Frontal cortex (tissue), 4 donors: ENCODE measurements at places on chromosomes 1 and 21. TPM values are rescaled to one million over a fixed set of nuclear protein-coding genes. Genes with fewer than 3 reads are reported as not detected.

- no peak for DNase-seq
Measured at GRCh38 chr1:185871627-185872150, 137.5 kb downstream of the HMCN1 start.

DNA sequence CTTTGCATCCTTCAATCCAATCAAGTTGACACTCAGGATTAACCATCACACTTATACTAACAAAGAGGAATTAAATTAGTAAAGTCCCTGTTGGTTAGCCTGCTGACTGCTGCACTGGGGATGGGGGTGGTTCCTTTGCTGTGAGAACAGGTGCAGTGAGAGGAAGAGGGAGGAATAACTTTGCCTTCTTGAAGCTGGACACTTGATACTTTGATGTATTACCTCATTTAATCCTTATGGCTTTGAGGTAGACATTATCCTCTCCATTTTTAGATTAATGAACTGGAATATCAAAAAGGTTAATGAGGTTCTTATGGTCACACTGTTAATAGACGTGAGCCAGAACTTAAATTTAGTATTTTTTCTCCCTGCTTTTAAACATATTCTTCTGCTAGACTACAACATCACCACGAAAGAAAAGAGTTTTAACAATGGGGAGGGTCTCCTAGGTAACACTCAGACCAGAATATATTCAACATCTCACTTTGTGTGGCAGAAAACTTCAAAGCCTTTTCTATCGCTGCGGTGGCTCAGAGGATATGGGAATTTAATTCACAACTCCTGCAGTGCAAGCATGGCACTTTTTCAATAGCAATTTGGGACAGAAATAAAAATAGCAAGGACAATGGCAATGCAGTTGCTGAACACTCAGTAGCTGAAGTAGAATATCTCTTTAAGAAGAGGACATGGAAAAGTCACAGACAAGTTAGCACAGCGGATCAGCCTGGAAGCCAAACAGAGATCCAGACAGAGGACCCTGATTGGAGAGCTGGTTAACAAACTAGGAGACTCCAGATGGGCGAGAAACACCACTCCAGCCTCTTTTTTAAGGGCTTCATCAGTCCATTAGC is 68.8 kb upstream of the DNAH14 start:
- no peak for DNase-seq

- DNase-seq: no peak
Measured at GRCh38 chr1:230877924-230878590, 9.7 kb upstream of the C1orf198 start.

- peak; percentile 53 for DNase-seq
Measured at GRCh38 chr1:234676103-234676594, 66.2 kb upstream of the IRF2BP2 start.

DNA sequence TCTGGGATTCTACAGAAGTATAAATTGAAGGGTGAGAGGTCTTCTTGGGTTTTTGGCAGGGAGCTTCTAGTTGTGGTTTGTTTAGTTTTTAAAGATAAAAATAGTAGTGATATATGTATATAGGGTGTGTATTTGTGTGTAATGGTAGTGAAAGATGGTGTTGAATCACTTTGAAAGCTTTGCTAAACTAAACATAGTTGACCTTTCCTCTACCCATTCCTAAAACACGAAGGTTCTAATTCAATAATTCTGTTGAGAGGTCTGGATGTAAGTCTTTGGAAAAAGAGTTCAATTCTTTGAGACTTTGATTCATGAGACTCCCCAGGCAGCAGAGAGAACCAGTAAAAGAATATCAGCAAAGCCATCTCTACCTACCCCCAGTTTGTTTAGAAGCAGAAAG is 247.9 kb upstream of the DUSP10 start:
- DNase-seq: no peak

GRCh38 chr1:67192902-67193301 is 26.6 kb downstream of the IL23R start:
- DNase-seq: no peak

- DNase-seq: no peak
Measured at GRCh38 chr1:87173231-87173630, 155.4 kb upstream of the LMO4 start.

DNA sequence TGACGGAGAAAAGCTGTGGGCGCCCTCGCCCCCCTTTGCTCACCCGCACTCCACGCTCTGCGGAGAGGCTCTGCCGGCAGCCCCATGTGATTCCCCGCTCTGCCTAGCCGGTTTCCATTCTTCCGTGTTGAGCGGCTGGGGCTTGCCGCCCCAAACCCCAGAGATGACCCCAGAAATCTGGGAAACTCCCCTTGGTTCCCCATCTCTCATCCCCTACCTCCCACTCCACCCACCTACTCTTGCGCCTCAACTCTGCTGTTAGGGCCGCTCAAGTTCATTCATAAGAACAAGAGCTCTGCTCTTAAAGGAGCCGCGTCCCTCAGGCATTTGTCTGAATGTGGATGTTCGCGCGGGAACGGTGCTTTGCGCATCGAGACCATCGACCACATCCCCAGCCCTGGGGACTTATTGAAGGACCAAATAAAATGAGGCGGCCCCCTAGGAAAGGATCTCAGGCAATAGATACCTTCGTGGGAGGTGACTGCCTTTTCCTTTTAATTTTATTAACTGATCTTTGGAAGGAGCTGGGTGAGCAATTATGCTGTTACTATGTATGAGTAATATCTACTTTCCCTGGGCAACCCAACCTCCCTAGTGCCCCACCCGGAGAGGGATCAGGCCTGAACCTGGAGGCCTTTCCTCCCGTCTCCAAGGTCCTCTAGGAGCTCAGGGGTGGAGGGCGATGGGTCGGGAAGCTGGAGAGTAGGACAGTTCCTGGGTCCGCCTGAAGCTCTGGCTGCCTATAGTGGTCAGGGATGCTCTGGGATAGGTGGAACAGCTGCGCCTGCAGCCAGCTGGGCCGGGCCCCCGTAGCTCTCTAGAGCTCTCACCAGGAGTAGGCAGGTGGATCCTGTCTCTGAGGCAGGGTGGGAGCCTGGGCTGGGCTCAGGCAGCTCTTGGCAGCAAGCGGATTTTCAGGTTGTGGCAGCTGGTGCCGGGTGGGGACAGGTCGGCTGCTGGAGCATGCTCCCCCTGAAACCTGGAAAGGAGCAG is 898 bp downstream of the MFSD2A start:
- no peak for DNase-seq

DNA sequence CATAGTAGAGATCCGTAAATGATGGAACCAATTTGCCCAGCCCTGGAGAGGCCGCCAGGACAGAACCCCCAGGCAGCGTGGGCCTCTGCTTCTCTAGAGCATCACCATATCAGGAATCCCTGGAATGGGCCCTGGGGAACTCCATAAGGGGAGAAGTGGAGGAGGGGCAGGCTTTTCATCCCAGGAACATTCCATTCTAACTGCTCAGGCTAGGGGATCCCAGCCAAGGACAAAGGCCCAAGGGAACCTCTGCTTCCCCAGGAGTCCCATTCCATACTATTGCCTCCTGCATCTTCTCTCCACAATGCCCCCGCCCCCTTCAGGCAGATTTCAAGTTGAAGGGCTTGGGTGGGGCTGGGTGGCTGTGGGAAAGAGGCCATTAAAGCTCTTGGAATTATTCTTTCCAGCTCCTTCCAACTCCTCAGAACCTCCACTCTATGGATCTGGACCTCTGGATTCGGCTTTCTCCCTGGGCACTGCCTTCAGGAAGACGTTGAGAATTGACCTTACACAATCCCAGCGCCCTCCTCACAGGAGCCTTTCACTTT is 6.0 kb downstream of the TRNP1 start:
- no peak for DNase-seq

- DNase-seq: no peak
Measured at GRCh38 chr1:94327001-94327690, 89.8 kb upstream of the ARHGAP29 start.

DNA sequence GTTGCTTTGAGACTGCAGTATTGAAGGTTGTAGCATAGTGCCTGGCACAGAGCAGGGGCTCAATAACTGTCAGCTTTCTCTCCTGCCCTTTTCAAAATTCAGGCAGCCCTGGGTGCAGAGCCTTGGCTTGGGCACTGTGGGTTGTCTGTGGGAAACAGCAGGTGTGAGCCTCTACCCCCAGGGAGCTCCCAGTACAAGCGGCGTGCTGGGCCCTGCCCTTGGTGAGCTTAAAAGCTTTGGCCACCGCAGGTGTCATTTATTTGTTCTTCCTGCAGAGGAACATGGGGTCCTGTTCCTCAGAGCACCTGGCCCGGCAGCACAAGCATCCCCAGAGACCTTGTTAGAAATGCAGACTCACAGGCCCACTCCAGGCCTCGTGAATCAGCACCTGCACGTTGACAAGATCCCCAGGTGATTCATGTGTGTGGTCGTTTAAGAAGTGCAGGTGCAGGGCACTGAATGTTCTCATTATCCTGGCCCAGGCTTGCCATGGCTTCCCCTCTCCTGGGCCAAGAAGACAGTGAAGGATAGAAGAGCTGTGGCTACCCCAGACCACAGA is 29.9 kb upstream of the IGSF21 start:
- DNase-seq: no peak

DNA sequence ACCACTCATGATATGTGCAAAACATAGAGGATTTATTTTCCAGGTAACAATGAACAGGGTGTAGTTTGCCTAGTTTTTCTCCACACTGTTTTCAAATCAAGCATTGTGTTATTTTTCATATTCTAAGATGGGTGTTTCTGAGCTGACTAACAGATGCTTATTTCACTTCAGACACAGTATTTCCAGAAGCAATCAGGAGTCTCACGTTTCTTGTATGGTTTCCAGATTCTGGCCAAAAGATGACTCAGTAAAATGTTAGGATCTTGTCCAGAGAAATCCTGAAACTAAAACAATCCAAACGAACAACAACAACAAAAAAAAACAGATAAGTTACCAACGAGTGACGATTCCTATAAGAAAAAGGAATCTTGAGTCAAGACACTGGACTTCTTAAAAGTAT is 5.3 kb downstream of the UTS2 start:
- no peak for DNase-seq

DNA sequence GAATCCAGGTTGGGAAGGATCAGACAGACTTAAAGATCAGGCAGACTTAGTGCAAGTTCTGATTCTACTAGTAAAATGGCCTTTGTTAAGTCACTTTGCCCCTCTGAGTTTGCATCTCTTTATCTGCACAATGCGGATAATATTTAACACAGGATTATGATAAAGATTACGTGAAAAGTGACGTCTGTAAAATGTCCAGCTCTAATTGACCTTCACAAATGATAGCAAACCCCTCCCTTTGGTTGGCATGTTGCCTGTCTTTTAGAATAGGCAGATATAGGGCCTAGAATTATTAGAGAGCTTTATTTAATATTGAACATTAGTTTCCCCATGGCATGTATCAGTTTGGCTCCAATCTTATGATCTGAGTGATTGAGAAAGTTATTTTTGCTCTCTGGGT is 55.4 kb downstream of the C1orf21 start:
- no peak for DNase-seq

- DNase-seq: no peak
Measured at GRCh38 chr1:229087906-229088305, 183.0 kb upstream of the RAB4A start.

DNA sequence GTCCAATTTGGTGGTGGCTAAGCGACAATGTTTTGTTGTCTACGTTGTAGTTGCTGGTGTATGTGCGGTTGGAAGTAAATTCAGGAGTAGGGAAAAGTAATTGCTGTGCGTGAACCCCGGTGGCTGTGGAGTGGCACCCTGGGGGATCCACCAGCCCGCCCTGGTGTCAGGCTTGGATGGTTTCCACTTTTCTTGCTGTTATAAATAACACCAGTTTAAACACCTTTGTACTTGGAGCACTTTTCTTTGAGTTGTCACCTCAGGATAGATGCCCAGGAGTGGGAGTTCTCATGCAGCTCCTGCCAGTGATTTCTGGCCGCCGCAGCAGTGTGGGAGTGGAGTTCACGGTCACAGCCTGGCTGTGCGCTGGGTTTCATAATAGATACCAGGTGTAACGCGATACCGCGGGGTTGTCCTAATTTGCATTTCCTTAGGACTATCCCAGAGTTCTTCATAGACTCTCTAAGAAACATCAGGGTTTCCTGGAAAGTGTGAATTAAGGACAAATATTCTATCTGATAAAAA is 12.8 kb upstream of the TMEM200B start:
- no peak for DNase-seq

DNA sequence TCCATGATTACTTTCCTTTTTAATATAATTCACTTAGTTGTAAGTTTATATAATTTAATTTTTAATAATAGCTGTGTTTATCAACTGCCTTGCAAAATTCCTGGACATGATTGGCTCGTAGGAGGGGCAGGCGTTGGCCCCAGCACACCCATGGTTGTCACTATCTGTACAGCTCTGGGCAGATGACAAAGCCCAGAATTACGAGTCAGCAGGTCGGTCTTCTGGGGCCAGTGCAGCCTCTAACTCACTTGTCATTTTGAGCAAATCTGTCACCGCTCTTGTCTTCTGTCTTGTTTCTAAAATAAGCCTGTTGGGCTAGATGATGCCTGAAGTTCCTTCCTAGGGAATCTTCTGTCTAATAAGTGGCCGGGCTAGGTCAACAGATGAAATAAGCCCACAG is 21.4 kb upstream of the LRRC38 start:
- DNase-seq: no peak

GRCh38 chr1:180283098-180283497 is 53.0 kb downstream of the LHX4 start:
- DNase-seq: no peak

DNA sequence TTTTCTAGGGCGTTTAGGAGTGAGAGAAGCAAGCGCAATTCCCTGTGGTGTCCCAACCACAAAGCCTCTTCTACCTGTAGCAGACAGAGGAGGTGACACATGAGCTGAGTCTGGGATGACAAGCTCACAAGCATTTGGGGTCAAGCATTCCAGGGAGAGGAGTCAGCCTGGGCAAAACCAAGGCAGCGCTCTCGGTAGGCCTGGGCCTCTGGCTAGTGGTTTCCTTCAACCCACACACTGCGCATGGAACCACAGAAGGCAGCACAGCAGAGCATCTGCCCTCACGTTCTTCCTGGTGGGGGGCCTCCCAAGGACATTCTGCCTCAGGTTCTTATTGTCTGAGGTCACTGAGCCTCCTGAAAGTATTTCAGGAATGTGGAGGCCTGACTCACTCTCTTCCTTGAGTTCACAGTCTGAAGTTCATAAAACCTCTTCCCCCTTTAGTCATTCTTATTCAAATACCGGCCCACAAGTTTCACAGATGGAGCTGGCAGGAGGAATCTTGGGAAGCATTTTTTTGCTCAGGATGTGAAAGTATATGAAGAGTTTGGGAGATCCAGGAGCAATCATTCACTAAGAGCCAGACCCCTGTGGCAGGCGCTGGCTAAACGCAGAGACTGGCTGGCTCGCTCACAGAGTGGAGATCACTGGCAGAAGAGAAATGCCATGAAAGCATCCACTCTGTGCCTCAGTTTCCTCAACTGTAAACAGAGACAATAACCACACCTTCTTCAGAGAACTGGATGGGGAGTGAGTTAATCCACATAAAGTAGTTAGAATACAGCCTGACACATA is 26.8 kb downstream of the CCN1 start:
- no peak for DNase-seq

PDE9A gene
- total RNA-seq: 13.0 TPM

AQP10 gene
- not detected for total RNA-seq

PHACTR4 gene
- total RNA-seq: 10.6 TPM

KLHDC7A gene
- under 0.01 TPM for total RNA-seq

BMP8A gene
- 0.41 TPM for total RNA-seq
